T-helper 2 cell (primary cell): ENCODE measurements at places on chromosomes 3 and 15.

- DNase-seq, result no peak
These were observed 231.4 kb downstream of the LRRN1 start for GRCh38 chr3:4030624-4031023.

GRCh38 chr3:74089814-74090213 lies 465.1 kb upstream of the PDZRN3 start:
- no peak for DNase-seq

DNA sequence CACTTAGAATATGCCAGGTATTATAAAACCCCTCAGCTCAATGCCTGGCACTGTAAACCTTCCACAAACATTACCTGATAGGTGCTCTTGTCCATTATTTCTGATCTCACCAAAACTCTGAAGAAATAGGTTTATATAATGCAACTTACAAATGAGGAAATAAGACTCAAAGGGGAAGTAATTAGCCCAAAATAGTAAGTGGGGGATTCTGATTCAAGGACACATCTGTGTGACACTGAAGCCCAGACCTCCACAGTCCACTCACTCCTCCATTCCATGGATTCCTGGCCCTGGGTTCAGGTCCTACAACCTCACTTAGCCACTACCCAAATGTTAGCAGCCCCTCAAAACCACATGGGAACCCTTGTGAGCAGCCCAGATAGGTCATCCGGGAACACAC lies 49.9 kb downstream of the TRANK1 start:
- DNase-seq, result no peak

- no peak for DNase-seq
These were observed 53.5 kb downstream of the MSL2 start for GRCh38 chr3:136142592-136142991.

GRCh38 chr3:43696441-43696840 lies 5.7 kb downstream of the ABHD5 start:
- DNase-seq, result no peak

DNA sequence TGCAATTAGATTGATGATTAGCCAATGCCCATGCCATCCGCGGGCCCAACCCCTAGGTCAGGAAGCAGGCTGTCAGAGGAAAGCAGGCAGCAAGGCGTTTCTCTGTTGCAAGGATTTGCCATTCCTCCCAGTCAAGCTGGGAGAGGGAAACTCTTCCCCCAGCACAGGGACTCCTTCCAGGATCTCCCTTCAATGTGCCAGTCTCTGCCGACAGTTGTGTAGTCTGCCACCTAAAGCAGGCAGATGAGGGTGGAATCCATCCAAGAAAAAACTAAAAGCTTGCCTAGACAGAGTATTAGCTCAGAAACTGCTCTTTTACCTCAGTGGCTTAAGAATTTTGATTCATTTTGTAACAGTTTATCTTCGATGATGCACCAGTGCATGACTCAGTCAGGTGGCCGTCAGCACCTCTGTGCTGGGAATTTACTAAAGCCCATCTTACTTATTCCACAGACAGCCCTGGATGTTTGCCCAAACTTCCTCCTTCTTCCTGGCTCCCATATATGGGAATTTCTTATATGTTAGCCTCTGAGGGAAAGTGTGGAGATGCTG lies 501.5 kb upstream of the THBS1 start:
- DNase-seq, result no peak

DNA sequence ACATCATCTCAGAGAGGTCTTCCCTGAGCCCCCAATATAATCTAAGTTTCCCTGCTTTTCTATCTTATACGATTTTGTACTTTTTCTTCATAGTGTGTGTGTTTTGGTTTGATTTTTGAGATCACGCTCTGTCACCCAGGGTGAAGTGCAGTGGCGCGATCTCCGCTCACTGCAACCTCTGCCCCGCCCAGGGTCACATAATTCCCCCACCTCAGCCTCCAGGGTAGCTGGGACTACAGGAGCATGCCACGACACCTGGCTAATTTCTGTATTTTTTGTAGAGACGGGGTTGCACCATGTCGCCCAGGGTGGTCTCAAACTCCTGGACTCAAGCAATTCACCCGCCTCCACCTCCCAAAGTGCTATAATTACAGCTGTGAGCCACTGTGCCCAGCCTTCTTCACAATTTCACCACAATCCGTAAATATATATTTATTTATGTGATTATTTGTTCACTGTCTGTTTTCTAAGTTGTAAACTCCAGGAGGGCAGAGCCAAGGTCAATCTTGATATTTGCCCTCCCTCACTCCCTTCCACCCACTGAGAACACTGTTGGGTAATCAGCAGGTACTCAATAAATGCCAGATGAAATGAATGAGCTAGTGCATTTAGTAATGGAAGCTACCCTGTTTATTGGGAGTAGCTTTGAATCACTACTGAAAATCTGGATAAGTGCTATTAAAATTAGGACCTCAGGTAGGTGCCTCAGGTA lies 547 bp upstream of the KNSTRN start:
- DNase-seq, result no peak

- DNase-seq, result no peak
These were observed 88.0 kb upstream of the ACKR4 start for GRCh38 chr3:132509096-132509495.

DNA sequence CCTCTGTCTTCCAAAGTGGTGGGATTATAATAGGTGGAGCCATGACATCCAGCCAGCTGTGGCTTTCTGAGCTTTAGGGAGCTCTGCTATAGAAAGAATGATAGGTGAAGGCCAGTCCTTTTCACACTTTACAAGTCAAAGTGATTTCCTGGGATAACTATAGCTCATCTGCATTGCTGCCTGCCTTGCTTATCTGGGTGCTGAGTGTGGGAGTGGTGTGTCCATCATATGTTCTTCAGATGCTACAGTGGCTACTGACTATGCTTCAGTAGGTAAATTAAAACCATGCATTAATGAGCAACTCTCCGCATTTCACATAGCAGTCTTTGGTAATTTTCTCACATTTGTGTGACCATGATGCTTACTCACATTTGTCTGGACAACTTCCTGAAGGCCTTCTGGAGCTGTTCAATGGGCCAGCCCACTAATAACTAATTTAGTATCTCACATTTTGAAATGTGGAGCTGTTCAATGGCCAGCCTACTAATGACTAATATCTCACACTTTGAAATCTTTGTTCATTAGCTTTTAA lies 23.4 kb downstream of the RHOA start:
- no peak for DNase-seq

GRCh38 chr3:16768956-16769355 lies 115.8 kb upstream of the PLCL2 start:
- DNase-seq, result no peak

DNA sequence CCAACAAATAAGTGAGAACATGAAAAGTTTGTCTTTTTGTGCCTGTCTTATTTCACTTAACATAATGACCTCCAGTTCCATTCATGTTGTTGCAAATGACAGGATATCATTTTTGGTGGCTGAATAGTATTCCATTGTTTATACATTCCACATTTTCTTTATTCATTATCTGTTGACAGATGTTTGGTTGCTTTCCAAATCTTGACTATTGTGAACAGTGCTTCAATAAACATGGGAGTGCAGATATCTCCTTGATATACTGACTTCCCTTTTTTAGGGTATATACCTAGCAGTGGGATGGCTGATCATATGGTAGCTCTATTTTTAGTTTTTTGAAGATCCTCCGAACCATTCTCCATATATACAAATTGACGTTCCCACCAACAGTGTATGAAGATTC lies 19.1 kb upstream of the CD200R1L start:
- no peak for DNase-seq

- DNase-seq, result no peak
These were observed 95.1 kb downstream of the ATP1B3 start for GRCh38 chr3:141971571-141971970.

GRCh38 chr3:7346364-7346763 lies 485.4 kb downstream of the GRM7 start:
- no peak for DNase-seq

- DNase-seq, result no peak
These were observed 3.6 kb downstream of the KAT2B start for GRCh38 chr3:20043825-20044224.

- DNase-seq, result no peak
These were observed 170.9 kb downstream of the ANXA2 start for GRCh38 chr15:60226924-60227323.

DNA sequence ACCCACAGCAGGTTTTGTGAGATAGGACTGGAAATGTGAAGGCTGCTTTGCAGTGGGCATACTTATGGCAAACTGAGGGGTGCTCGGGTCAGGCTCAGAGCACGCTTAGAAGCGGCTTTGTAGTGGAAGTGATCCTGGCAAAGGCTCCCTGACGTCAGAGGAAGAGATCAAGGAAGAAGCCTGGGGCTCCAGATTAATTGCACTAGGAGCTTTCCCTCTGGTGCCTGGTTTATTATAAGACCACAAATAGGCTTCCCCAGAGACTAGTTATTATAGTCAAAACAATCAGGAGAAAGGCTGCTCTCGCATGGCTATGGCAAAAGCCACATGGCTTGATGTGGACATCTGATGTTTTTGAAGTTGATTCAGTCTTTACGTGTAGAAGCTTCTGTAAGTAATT lies 515.1 kb downstream of the GABRG3 start:
- DNase-seq, result no peak

GRCh38 chr3:11204697-11205348 lies 50.5 kb downstream of the HRH1 start:
- no peak for DNase-seq

DNA sequence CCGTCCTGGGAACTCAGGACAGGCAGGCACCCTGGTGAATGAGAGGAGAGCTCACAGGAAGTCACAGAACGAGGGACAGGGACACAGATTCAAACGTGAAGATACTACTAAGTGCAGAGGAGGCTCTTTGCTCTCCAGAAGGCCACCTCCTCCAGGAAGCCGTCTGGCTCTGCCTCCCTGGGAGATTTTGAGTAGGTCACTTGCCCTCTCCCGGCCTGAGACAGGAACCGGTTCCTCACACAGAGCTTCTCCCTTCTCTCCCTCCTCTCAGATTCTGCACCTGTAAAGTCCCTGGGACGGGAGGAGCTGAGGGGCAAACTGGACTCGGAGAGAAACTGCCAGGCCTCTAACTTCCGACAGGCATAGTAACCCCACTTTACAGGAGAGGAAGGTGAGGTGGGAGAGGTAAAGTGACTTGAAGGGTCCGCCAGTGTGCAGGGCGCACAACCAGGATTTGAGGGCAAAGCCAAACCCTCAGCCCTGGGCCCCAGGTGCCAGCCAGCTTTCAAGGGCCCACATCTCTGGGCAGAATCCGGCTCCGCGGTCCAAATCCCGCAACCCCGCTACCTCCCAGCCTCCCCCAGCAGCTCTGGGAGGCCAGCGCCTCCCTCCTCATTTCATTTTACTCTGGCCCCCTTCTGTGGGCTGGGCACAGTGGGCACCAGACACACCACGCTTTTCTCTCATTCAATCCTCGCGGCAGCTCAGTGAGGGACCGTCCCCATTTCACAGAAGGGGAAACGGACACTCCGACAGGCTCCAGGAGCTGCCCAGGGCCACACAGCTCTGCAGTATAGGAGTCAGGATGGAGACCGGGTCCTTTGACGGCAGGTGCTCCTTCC lies 150.2 kb downstream of the SMAD6 start:
- no peak for DNase-seq

DNA sequence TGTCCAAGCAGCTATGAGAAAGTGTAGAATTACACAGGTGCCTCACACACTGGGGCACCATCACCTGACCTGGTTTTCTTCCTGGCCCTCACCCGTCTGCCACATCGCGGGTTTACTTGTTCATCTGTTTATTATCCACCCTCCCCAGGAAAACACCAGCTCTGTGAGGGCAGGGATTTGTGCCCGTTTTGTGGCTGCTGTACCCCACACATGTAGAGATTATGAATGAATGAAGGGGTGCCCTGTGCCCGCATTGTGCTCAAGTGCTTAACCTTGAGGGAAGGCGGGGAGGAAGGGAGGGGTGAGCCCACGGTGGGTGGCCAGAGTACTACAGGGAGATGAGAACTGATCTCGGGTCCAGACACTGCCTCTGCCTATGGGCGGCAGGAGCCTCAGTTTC lies 108.4 kb downstream of the WNT7A start:
- no peak for DNase-seq

- no peak for DNase-seq
These were observed 1.3 kb downstream of the GMPS start for GRCh38 chr3:155871746-155872158.

- DNase-seq, result no peak
These were observed 29.7 kb downstream of the TRIM71 start for GRCh38 chr3:32847528-32847927.

GRCh38 chr3:156659260-156659659 lies 15.1 kb upstream of the TIPARP start:
- DNase-seq, result no peak

DNA sequence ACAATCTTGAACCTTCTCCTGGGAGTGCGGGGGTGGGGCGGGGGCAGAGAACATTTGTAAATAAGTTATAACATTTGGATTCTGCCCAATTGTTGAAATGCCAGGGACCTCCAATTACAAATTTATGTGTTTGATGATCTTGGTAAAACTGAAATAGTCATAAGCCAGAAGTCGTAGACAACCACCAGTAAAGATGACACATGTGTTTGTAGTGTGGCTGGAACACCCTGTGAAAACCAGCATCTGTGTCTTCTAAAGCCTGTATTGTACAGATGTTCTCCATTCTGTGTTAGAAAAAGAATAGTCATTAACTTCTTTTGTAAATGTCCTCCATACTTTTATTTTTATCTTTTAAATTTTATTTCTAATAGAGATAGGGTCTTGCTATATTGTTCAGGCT lies 61.8 kb downstream of the ARIH1 start:
- DNase-seq, result no peak

- no peak for DNase-seq
These were observed 71.0 kb downstream of the SOX14 start for GRCh38 chr3:137835096-137835495.
